Naive thymus-derived CD4-positive, alpha-beta T cell (primary cell): ENCODE measurements at places on chromosomes 6 and 20. TPM values are rescaled to one million over a fixed set of nuclear protein-coding genes. Genes with fewer than 3 reads are reported as not detected.

- no peak overlapping the region for H3K4me3 ChIP-seq
- no peaks in the 10 kb centered on the region for H3K36me3 ChIP-seq
- H3K4me1 ChIP-seq: peaks cover 13% of the 10 kb centered on the region
- H3K27me3 ChIP-seq: peaks cover 9% of the 10 kb centered on the region
- no peak overlapping the region for H3K27ac ChIP-seq
Observed at GRCh38 chr6:28657381-28657768, 131.7 kb downstream of the GPX5 start.

- H3K36me3 ChIP-seq: no peaks in the 10 kb centered on the region
- no peak overlapping the region for H3K4me3 ChIP-seq
- no peaks in the 10 kb centered on the region for H3K4me1 ChIP-seq
- H3K27me3 ChIP-seq: no peaks in the 10 kb centered on the region
- no peak for DNase-seq
Observed at GRCh38 chr6:10862361-10862760, 19.5 kb downstream of the GCM2 start.

DNA sequence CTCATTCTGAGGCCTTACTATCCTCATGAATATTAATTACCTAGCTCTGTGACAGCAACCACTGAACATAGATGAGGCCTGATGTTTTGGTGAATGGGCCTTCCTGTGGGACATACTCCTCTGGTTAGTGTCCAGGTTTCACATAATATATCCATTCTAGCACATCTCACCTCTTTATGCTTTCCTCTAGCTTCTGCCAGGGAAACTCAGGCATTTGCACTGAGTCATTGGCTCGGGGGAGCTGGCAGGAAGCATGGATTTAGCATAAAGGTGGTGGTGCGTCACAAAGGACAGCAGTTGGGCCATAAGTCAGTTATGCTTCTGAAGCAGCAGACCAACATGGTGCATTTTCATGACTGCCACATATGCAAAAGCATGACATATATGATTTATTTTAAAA, 37.5 kb upstream of the TMEM170B start:
- H3K27me3 ChIP-seq: no peaks in the 10 kb centered on the region
- H3K36me3 ChIP-seq: no peaks in the 10 kb centered on the region
- no peak overlapping the region for H3K27ac ChIP-seq
- no peak overlapping the region for H3K4me3 ChIP-seq
- no peak for DNase-seq

The GPSM3 gene
- total RNA-seq: 268 TPM

DNA sequence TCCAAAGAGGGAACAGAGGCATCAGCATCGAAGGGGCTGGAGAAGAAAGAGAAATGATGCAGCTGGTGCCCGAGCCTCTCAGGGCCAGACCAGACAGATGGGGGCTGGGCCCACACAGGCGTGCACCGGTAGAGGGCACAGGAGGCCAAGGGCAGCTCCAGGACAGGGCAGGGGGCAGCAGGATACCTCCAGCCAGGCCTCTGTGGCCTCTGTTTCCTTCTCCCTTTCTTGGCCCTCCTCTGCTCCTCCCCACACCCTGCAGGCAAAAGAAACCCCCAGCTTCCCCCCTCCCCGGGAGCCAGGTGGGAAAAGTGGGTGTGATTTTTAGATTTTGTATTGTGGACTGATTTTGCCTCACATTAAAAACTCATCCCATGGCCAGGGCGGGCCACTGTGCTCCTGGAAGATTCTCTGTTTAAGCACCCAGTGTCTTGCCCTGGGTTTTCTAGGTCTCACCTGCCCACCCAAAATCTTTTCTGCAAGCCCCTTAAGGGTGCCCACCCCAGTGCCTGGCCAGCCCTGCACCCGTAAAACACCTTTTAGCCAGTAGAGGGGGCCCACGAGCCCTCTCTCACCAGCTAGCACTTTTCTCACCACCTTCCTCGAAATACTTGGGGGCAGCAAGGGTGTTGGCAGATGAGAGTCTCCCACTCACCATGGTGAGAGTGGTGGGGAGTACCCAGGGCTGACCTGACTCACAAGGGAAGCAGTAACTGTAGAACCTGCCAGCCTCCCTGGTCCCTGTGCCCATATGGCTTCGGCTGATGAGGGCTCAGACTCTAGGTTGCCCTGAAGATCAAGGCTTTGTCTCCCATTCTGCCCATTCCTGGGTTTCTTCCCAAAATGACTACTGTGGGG, 35.7 kb upstream of the ID1 start:
- H3K27ac ChIP-seq: peak overlapping the region; percentile 23
- H3K4me1 ChIP-seq: peaks cover 9% of the 10 kb centered on the region
- DNase-seq: peak; percentile 43
- H3K4me3 ChIP-seq: no peak overlapping the region
- no peaks in the 10 kb centered on the region for H3K27me3 ChIP-seq

GRCh38 chr20:39326050-39326449, 363.9 kb downstream of the DHX35 start:
- no peaks in the 10 kb centered on the region for H3K36me3 ChIP-seq
- no peak overlapping the region for H3K27ac ChIP-seq
- no peaks in the 10 kb centered on the region for H3K4me1 ChIP-seq
- H3K27me3 ChIP-seq: no peaks in the 10 kb centered on the region
- no peak for DNase-seq

DNA sequence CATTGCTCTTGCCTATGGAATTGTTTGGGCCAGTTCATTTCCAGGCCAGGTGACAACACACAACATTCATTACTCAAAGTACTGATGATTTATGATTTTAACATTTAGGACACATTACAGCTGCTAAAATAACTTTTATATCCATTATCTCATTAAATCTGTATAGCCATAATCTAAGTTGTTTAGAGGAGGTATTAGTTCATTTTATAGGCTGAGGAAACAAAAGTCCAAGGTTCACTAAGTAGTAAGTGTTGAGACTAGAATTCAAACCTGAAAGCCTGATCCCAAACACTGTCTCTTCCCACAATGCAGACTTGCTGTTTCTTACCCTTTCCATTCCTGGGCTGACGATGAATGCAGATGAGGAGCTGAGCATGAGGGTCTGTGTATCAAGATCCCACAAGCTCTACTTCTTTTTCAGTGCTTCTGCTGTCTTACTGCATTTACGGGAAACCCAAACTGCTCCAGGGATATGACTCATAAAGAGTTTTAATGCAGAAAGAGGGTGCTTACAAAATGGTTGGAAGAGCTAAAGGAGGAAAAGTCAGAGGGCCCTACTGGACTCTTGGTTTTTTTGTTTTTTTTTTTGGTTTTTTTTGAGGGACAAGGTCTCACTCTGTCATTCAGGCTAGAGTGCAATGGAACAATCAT, 17.9 kb downstream of the TENT5A start:
- no peak overlapping the region for H3K27ac ChIP-seq
- H3K4me3 ChIP-seq: no peak overlapping the region
- no peaks in the 10 kb centered on the region for H3K27me3 ChIP-seq
- H3K4me1 ChIP-seq: no peaks in the 10 kb centered on the region
- no peak for DNase-seq

DNA sequence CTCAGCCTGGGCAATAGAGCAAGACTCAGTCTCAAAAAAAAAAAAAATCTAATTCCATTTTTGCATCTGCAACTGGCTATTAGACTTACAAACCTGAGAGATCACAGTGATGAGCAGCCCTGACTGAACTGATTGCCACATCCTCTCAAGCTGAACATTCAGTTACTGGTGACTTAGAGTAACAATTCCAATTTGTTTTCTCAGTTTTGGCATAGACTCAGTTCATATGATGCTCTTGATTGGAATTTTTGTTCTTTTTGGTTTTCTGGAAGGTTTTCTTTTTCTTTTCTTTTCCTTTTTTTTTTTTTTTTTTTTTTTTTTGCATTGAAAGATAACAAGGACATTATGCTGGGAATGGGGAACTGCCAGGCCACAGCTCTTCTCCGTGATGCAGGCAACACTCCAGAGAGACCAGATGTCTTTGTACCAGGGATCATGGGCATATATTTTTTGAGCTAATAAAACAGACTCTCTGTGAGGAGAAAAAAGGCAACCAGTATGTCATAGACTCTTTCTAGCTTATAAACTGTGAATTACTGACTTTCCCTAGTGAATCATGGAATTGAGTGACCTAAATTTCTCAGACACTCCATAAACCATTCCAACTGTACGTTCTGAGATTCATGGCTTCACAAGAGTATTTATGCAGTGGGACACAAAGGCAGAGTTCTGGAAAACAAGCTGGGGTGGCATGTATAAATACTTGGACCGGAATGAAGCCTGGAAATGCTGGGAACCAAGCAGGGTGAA, 86.0 kb upstream of the SLC2A12 start:
- H3K36me3 ChIP-seq: no peaks in the 10 kb centered on the region
- H3K27me3 ChIP-seq: no peaks in the 10 kb centered on the region
- no peaks in the 10 kb centered on the region for H3K4me1 ChIP-seq
- no peak for DNase-seq

The TMEM63B gene
- total RNA-seq: 16.0 and 16.2 TPM in 2 replicates

- H3K27ac ChIP-seq: no peak overlapping the region
- DNase-seq: no peak
- H3K27me3 ChIP-seq: no peaks in the 10 kb centered on the region
- no peak overlapping the region for H3K4me3 ChIP-seq
Observed at GRCh38 chr6:147195510-147195909, 8.7 kb upstream of the STXBP5 start.
